Thoracic aorta (tissue), 2 donors: ENCODE measurements at places on chromosomes 7 and 10.

DNA sequence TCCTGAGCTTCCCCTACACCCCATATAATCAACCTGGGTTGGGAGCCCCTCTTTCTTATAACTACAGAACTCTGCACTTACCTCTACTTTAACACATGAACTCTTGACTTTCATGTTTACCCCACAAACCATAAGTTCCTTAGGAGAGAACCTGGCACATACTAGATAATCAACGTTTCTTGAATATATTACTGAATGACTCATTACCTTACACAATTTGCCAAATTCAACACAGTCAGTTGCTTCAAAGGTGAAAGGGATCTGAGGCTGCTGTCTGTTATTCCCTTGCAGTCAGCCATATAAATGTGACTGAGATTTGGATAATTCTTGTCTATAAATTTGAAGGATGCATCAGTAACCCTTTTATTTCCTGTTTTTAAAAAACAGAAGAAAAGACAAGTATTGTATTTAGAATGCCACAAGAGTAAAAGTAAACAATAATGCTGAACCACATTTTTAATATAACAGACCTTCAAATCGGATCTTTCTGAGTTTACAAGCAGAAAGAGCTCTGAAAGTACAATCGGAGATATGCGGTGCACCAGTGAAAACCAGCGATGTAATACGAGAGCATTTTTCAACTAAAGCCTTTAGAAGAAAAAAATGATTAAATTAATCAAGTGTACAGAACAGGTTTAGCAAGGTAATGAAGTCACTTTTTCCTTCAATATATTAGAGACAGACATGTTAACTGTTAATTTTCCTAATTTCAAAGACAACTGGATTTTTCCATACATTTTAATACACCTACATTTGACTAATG, 29.5 kb upstream of the LRRC17 start:
- DNase-seq: no peak

GRCh38 chr10:113992471-113993011, 51.1 kb upstream of the ADRB1 start:
- no peak for DNase-seq

DNA sequence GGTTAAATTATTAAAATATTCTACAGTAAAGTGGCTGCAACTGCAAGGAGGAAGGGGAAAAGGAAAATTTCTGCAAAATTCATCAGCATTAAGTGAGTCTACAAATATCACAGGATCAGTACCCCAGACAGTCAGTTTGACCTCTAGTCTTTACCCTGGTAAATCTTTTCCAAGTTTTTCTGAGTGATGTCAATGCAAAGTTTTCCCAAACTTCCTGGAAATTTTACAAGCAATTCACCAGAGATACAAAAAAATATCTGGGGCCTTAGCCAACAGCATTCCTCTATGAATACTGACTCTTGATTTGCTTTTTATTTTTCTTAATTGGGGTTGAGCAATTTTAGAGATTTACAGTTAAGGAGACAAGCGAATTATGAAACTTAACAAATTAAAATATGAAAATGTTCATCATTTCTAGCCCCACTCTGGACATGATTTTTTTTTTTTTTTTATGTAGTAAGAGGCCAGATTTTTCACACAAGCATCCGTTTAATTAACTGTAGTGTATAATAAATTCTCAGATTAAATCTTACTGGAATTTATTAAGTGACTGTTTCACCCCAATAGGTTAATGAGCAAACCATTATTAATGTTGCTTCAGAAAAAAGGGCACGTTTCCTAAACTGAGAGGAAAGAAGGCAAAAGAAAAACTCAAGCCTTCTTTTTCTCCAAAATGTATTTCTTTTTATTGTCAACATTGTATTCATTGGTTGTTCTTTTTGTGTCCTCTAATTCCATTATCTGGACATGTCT, 539.5 kb upstream of the FZD8 start:
- DNase-seq: no peak

- DNase-seq: no peak
These were observed 93.0 kb downstream of the ABLIM1 start for GRCh38 chr10:114565066-114565465.

DNA sequence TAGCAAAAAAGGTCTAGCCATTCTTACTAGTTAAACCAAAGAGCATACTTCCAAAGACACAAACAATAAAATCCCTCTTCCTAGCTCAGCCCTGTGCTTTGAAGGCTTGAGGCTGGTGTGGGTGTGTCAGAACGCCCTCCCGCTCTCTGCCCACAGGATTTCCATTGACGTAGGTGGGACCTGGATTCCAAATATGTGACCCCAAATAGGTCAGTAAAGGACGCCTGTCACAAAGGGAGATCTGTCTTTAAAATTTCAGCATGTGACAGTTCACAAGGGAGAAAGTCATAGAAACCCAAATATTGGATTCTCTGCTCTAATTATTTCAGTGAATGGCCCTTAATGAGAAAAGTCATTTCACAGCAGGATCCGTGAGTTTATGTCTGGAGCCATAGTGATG, 39.9 kb upstream of the LYZL1 start:
- no peak for DNase-seq

DNA sequence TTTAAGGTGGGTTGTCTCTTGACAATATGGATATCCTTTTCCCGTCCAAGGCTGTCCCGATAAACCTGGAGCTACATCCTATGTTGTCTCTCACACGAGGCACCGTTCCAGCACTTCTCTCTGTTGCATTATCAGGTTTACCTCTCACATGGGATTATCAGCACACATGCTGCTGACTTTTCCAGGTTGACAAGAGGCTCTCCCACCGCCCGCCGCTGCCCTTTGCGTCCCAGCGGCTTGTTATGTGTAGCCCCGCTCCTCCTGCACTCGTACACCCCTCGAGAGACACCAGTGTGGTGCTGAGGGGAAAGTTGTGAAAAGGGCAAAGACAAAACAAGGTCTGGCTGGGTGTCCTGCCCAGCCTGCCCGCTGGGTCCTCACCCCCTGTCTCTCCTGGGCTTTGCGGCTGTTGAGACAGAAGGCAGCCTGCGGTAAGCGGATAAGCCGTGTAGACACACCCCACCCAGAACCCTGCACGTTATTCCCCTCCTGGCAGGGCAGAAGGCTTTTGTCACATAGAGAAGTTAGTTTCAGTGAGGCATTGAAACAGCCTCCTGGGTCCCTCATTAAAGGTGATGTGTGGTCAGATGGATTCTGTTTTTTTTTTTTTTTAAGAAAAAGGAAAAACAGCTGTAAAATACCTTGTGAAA, 38.7 kb downstream of the UBE3C start:
- DNase-seq: no peak

GRCh38 chr10:69089638-69090599, 2.0 kb downstream of the SRGN start:
- DNase-seq: no peak

DNA sequence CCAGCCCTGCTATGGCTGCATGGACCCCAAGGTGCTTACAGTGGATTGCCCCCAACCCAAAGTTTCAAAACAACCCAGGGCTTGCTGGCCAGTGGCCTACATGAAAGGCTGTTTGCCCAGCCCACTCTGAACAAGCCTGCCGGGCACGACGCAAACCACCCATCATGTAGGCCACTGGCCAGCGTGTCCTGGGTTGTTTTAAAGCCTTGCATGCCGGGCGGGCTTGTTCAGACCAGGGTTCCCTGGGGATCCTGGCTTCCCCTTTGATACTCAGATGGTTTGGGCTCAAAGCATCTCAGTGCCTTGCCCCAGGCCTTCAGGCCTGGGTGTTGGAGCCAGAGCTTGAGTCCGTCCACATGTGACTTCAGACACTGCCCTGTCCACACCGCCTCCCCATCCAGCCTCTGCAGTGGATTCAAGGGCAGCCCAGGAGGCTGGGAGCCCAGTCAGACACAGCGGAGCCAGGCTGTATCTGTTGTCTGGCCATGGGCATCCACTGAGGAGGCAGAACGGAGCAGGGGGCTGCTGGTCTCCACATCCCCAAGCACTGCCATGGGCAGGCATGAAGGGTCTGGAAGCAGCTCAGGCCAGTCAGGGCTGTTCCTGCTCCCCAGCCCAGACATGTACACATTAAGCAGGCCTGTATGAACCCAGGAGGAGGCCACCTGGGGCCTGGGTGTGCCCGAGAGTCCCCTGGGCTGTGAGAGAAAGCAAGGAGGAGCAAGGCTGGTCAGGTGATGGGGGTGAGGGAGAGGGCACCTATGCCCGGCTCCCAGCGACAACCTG, 4.0 kb upstream of the ADIRF start:
- no peak for DNase-seq

- DNase-seq: no peak
These were observed 29.8 kb downstream of the GSDME start for GRCh38 chr7:24727154-24728120.

GRCh38 chr7:138667535-138668228, 33.5 kb downstream of the SVOPL start:
- no peak for DNase-seq

DNA sequence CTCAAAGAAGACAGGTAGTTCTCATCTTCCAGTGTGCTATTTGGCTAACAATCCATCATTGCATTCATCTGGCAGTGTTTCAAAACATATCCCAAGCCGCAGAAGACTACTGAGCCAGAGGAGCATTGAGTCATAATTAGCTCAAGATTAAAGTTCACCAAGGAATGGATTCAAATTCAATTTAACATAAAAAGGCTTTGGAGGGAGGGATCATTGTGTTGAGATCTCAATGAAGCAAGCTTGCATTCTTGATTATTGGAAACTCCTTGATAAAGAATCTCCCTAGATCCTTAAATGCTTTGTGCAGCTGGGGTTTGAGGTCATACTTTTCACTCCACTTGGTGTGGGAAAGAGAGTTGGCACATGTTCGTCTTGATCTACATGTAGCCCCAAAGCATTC, 142.8 kb upstream of the SEMA3A start:
- no peak for DNase-seq

DNA sequence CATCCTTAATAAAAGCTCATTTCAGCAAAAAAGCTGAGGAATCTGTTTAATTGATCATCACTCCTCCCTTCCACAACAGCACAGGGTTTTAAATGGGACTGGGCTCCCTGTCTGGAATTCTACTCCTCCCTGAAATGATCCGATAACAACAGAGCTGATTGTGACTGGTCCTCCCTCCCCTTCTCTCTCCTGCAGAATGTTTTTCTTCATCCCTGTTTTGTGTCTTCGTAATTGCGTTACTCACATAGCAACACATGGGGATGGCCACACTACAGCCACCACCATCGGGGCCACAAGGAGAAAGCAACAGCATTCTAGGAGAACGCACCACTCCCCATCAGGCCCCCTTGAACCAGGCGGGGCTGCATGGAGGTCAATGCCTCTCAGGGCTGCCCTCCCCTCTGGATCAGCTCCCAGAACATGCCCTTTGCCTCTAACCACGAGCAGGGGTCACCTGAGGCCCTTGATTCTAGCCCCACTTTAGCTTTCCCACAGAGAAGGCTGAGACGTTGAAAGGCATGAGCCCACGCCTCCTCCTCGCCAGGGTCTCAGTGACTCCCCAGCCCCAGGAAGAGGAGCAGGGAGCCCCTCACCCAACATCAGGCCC, 152.6 kb downstream of the PLXNA4 start:
- no peak for DNase-seq

GRCh38 chr10:25865267-25865666, 68.8 kb upstream of the MYO3A start:
- no peak for DNase-seq

DNA sequence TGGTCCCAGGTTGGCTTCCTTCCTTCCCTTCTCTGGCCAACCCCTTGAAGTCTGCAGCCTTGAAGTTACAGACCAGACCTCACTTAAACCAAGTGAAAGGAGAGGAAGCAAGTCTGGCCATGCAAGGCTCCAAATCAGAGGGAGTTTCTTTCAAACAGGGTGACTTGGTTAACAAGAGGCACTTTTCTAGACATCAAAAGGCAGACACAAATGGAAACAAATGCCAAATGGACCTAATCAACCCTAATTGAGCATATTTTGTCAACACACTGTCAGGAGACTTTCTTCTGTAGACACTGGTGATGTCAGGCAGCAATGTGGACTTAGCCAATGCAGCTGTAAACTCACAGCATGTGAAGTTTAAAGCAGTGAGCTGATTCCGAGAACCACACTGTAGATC, 282.7 kb upstream of the FZD8 start:
- no peak for DNase-seq

GRCh38 chr10:64044098-64044497, 522.9 kb downstream of the REEP3 start:
- no peak for DNase-seq
